ENCODE measurements at places on chromosomes 12 and 14.

DNA sequence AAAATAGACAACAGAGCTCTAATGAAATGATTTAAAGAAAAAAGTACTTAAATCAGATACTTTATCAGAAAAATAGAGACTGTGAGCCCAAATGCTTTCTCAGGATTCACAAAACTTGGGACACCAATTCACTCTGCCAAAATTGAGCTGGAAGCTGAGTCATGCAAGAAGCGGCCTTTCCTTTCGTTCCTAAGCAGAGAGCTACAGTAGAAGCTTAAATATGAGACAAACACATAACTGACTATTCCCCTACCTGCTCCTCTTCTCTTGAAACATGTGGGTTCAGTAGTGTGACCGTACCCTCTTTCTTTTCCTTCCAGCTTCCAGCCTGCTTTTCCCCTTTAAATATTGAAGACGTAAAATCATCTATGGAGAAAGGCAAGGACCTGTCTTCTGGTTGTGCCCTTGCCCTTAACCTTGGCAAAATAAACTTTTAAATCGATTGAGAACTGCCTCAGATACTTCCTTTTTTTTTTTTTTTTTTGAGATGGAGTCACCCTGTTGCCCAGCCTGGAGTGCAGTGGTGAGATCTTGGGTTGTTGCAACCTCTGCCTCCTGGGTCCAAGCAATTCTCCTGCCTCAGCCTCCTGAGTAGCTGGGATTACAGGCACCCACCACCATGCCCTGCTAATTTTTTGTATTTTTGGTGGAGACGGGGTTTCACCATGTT lies 4.4 kb upstream of the SDS start:
- no peak for DNase-seq

DNA sequence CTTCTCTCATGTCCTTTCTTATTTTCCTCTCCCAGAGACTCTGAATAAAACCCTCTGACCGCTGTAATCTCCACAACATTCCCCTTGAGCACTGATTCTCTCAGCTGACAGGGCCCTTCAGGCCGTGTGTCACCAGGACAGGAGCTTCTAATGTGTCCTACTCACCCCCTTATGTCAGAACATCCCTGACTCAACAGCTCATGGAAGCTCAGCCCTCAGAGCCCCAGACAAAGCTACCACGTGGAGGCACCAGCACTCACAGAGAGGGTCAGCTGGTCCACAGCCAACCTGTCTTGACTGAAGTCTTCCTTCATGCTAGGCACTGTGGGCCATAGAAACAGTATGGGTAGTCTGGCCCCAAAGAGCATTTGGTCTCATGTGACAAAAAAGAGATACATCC lies 49.8 kb downstream of the SMUG1 start:
- no peak for DNase-seq

GRCh38 chr12:92167075-92167474 lies 21.4 kb upstream of the BTG1 start:
- no peak for DNase-seq

DNA sequence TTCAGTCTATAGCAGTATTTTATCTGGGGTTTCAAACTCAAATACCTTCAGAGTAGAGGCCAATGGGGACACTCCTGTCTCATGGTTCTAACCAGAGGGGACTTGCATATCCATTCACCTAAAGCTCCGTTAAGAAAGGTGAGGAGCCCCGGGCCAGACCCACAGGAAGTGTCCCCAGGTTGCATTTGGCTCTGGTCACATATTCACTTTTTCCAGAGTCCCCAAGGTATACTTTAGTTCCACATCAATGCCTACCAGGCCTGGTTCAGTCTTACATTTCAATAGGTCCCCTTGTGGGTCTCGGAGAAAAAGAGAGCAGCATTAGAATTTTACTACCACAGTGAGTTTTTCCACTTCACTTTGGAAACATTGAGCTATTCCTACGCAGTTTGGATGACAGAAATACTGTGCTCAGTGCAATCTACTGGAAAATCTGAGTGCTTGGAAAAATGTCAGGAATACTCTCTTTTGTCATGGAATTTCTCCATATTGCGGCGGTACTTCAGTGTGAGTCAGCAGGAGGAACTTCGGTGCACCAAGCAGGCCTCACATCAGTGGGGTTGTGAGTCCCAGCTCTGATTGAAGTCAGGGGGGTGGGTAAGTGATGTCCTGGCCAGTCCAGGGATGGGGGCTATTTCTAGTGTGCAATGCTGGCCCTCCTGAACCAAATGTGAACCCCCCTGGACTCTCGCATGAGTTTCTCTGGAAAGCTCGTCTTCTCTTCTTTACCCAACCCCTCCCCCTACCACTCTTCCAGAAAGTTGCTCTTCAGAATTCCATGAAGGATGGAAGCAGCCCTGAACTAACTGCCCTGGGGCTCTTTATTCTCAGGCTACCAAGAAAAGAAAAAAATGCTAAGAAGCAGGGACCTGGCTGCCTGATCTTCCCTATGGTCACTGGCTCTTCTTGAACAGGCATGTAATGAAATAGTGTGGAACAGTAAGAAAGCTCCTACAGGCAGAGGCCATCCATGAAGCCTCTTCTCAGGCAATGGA lies 184.7 kb downstream of the PRKCH start:
- no peak for DNase-seq

- DNase-seq: no peak
These were observed 95.0 kb downstream of the SYT1 start for GRCh38 chr12:78959556-78959955.

DNA sequence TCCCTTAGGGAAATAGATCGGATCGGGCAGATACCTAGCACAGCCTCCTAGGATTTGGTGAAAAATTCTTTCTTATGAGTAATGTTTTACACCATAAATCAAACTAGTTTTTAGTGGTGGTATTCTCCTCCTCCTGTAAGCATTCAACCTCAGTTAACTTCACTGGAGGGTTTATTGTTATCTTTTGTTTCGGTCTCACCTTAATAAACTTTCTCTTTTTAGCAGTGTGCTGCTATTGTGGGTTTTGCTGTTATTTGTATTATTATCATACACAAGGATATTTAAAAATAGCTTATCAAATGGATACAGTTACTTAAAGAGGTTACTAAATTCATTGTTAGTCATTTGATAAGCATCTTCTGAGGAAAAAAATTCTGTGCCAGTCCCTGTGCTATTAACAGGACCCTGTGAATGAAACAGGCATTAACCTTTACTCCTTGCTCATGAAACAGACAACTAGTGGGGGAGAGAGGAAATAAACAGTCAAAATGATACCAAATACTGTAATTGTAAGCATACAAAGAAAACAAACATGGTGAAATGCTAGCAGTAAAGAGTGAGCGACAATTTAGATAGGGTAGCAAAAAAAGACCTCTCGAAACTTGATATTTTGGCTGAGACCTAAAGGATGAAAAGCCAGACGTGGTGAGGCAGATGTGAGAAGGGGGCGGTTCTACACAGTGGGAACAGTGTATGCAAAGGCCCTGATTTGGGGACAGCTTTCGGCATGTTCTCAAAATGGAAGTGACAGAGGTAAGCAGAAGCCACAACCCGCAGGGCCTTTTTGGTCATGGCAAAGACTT lies 178.7 kb upstream of the SOX5 start:
- no peak for DNase-seq

- no peak for DNase-seq
These were observed 437.4 kb downstream of the RMST start for GRCh38 chr12:97899956-97900355.

- no peak for DNase-seq
These were observed 13.8 kb upstream of the SLC38A2 start for GRCh38 chr12:46386360-46386867.

- DNase-seq: no peak
These were observed 18.9 kb upstream of the CRACR2A start for GRCh38 chr12:3771853-3772252.

DNA sequence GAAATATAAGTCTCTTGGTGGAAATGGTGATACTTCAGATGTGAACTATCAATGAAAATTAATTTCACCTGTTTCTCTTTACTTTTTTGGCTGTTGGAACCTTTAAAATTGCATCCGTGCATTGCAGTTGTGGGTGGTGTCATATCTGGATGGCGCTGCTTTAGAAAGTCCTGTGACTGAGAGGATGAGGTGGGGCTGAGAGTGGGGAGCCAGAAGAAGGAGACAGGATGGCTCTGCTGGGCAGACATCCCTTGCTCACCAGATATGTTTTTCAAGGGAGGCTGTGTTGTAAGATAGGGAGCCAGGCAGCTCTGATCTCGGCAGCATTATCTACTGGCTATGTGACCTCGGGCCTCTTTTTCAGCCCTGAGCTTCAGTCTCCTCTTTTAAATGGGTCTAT lies 12.7 kb downstream of the ASB2 start:
- no peak for DNase-seq

DNA sequence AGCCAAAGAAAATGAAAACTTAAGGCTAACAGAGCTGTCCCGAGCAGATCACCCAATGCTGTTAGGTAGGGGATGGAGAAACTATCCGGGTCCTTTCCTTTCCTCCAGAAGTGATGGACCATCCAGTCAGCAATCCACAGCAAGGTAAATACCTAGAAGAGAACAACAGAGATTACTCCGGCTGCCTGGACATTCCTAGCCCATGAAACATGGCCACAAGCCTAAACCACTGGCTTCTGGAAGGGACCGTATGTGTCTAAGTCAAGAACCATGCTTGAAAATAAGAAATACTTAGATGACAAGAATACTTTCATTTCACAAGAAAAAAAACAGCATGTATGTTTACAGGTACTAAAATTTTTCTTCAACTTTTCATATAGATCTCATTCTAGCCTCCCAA lies 152.9 kb downstream of the SLC41A2 start:
- DNase-seq: no peak

DNA sequence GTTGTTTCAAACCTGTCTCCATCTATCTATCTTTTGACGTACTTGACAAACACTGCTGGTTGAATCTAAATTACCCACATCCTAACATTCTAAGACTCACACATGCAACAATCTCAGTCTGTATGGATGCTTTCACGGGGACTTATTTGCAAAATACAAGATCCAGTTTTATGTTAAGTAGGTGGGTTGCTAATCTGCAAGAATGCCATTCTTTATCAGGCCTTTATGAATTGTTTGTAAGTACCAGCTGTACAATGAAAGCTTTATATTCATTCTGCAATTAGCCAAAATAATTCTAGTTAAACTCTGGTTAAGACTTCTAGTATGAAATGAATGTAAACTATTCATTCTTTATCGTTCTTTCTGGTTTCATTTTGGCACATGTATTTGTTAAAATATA lies 135.1 kb downstream of the NAV3 start:
- no peak for DNase-seq

DNA sequence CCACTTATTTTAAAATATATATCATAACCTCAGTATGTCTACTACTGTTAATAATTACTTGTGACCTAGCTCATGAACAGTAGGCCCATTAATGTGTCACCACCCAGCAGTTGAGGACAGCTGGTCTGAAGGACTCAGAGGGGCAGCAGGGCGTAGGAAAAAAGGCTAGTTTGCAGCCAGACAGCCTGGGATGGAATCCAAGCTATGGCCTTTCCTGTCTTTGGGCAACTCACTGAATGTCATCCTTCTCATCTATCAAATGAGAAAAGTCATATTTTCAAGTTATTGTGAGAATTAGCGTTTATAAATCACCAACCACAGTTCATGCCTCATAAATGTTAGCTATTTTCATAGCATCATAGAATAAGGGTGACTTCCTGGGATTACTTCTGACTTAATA lies 12.3 kb downstream of the DENND5B start:
- no peak for DNase-seq

GRCh38 chr12:96083020-96083719 lies 47.8 kb upstream of the LTA4H start:
- DNase-seq: no peak

DNA sequence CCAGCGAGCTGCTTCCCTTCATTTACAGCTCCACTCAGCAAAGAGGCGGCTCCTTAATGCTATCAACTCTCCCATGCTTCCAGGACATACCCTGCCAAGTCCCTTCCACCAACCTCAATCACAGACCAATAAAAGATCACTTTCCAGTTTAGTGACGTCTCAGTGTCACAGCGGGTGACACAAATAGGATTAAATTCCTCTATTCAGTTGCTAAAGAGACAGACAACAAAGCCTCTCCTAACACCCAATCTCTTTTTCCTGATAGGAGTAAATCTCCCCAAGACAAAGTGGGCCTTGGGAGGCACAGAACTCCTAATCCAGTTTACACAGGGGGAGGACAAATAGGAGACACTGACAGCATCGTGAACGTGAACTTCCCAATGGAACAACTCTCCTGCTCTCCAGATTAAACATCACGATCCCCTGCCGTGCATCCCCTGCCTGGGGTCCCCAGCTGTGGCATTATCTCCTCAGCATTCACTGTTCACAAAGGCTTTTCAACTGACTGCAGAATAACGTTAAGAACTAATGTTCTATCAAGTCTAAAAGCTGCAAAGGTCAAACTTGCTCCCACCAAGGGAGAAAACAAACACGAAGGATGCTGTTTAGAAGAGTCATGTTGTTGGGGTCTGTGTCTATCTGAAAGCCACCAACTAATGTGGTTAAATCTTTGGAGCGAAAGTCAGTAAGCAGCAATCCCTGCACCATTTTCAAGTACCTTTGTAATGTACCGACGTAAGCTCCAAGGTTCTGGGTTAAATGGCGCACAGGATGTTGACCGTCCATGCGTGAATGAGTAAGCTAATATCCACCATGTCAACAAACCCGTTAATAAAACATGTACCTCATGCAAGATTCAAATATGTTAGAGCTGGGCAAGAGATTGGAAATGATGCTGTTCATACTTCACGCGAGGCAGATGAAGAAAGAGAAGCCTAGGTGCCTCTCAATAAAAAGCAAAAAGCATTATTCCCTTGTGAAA lies 31.5 kb downstream of the TMEM132D start:
- no peak for DNase-seq

DNA sequence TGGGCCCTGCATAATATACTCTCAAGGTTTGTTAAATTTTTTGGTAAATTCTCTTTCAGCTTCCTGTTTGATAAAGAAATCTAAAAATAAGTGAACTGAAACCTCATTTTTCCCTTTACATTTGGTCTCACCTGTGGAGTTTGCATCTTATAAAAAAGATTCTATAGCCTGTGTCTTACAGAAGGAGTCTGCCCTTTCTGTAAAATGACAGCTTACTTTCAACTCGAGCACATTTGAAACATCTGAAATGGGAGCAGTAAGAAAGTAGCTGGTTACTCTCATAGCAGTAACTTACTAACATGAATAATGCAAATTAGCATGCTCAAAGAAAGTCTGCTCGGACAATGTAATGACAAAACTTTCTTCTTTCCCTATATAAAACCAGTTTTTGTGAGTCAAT lies 155.8 kb downstream of the NELL2 start:
- no peak for DNase-seq

DNA sequence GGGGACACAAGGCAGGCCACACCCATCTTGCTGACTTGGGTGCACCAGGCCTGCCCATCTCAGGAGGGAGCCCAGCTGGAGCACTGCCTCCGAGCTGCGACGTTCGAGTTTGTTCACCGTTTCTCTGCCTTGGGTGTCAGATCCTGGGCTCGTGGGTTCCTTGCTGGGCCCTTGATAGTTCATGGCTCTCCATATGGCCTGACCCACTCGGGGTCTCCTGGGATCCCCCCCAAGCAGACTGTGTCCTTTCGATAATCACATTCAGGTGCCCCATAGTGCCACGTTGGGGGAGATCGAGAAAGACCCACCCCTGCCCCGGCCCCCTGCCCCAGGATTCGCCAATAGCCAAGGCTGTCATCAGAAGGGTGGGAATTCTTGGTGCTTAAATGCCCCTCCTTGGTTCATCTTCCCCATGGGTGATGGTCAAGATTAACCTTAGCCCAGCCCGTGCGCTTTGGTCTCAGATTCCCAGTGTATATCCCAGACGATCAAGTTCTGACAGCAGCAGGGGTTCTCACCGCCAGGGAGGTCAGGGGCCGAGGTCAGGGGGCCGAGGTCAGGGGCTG lies 7.4 kb downstream of the RFLNA start:
- no peak for DNase-seq

- no peak for DNase-seq
These were observed 98.9 kb downstream of the CHST11 start for GRCh38 chr12:104555648-104556047.

GRCh38 chr14:99201351-99202073 lies 70.5 kb downstream of the BCL11B start:
- peak; percentile 52 for DNase-seq
